ENCODE measurements at places on chromosomes 1 and 21. TPM values are rescaled to one million over a fixed set of nuclear protein-coding genes. Genes with fewer than 3 reads are reported as not detected.

DNA sequence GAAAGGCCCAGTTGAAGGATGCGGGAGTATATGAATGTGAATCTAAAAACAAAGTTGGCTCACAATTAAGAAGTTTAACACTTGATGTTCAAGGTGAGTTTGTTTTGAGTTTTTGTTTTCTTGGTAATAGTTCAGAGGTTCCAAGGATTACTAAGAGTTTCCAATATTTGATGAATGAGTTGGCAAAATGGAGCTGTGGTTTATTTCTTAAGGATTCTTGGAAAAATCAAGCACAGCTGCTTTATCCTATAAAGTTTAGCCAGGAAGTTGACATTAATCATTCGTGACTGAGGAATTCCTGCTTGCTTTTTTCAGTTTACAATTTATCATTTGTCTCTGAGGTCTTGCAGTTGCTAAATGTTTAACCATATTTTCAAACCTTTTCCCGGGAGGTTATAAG lies 15.1 kb downstream of the VCAM1 start:
- H3K27me3 ChIP-seq = no peaks in the 10 kb centered on the region
- no peaks in the 10 kb centered on the region for H3K36me3 ChIP-seq
- no peak for DNase-seq
- H3K4me3 ChIP-seq = no peak overlapping the region
- H3K4me1 ChIP-seq = peaks cover 38% of the 10 kb centered on the region
- peak overlapping the region; percentile 59 for H3K27ac ChIP-seq

DNA sequence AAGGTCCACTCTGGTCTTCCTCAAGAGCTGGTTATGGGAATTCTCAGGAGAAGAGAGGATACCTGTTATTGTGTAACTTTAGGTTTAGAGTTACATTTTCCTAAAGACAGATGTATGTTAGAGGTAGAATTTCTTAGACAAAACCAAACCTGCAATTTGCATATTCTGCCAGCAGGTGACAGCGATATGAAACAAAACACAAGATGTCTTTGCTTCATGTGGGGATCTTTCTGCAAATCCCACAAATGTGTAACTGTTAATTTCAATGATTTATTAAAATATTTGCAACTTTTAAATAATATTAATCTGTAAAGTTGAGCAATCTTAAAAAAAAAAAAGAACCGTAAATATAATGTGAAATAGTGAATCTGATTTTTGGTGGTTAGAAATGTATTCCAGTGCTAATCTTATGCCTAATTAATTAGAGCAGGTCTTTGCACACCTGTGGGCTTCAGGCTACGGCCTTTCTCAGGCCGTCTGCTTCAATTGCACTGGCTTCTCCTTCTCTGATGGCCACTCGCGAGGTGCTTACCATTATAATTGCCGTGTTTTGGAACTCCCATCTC lies 33.4 kb downstream of the FAM78B start:
- DNase-seq = no peak
- H3K36me3 ChIP-seq = no peaks in the 10 kb centered on the region
- peaks cover 2% of the 10 kb centered on the region for H3K27me3 ChIP-seq
- H3K4me1 ChIP-seq = no peaks in the 10 kb centered on the region
- no peak overlapping the region for H3K27ac ChIP-seq

DNA sequence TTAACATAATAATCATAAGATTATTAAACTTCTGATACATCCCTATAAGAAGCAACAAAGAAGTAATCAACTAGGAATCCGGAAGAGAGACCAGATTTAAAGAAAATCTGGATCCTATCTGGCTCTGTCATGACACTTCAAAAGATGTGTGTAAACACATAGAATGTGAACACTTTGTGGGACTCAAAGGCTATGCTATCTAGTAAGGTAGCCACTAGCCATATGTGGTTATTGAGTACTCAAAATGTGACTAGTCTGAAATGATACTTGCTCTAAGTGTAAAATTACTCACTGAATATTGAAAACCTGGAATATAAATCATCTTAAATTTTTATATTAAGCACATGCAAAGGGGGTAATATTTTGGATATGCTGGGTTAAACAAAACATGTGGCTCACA lies 8.7 kb downstream of the FUBP1 start:
- peaks cover 21% of the 10 kb centered on the region for H3K36me3 ChIP-seq
- no peak overlapping the region for H3K27ac ChIP-seq
- no peaks in the 10 kb centered on the region for H3K27me3 ChIP-seq
- H3K4me1 ChIP-seq = peaks cover 34% of the 10 kb centered on the region
- DNase-seq = no peak

GRCh38 chr1:99781798-99782197 lies 15.4 kb upstream of the FRRS1 start:
- peaks cover 26% of the 10 kb centered on the region for H3K27me3 ChIP-seq
- no peak overlapping the region for H3K27ac ChIP-seq
- no peak for DNase-seq
- no peak overlapping the region for H3K4me3 ChIP-seq
- no peaks in the 10 kb centered on the region for H3K4me1 ChIP-seq

GRCh38 chr1:241985787-241986186 lies 13.1 kb downstream of the MAP1LC3C start:
- H3K36me3 ChIP-seq = no peaks in the 10 kb centered on the region
- peaks cover 19% of the 10 kb centered on the region for H3K4me1 ChIP-seq
- no peaks in the 10 kb centered on the region for H3K27me3 ChIP-seq
- no peak for DNase-seq
- H3K4me3 ChIP-seq = no peak overlapping the region

- no peaks in the 10 kb centered on the region for H3K27me3 ChIP-seq
- no peak overlapping the region for H3K27ac ChIP-seq
- H3K4me1 ChIP-seq = peaks cover 8% of the 10 kb centered on the region
- no peaks in the 10 kb centered on the region for H3K36me3 ChIP-seq
- no peak for DNase-seq
Observed at GRCh38 chr21:28257276-28257675, 735.4 kb downstream of the LTN1 start.

- DNase-seq = no peak
- no peak overlapping the region for H3K27ac ChIP-seq
- no peaks in the 10 kb centered on the region for H3K27me3 ChIP-seq
- H3K4me1 ChIP-seq = peaks cover 23% of the 10 kb centered on the region
Observed at GRCh38 chr1:117388328-117388727, 21.1 kb downstream of the MAN1A2 start.

GRCh38 chr1:145845144-145845513 lies 301 bp upstream of the NUDT17 start:
- H3K27me3 ChIP-seq = no peaks in the 10 kb centered on the region
- H3K4me1 ChIP-seq = peaks cover 21% of the 10 kb centered on the region
- no peak for DNase-seq
- no peak overlapping the region for H3K4me3 ChIP-seq
- no peak overlapping the region for H3K27ac ChIP-seq

- H3K27ac ChIP-seq = no peak overlapping the region
- no peak for DNase-seq
- no peak overlapping the region for H3K4me3 ChIP-seq
- no peaks in the 10 kb centered on the region for H3K36me3 ChIP-seq
Observed at GRCh38 chr1:74684301-74684700, 10.7 kb upstream of the ERICH3 start.

DNA sequence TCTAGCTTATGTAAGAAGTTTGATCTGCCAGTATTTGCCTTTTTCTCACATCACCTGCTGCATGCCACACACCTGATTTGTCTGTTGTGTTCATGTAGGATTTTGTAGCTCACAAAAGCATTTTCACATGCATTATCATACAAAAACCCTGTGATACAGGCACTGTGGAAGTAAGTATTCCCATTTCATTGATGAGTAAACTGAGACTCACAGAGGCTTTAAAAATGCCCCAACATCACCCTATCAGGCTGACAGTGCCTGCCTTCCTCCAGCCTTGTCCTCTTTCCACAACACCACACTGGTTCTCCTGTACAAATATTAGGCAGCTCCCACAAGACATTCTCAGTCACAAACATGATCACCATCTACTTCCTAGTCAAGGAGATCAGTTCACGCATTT lies 85.9 kb upstream of the UBE2U start:
- H3K27me3 ChIP-seq = no peaks in the 10 kb centered on the region
- no peak overlapping the region for H3K4me3 ChIP-seq
- peak overlapping the region; percentile 73 for H3K27ac ChIP-seq
- DNase-seq = no peak
- peaks cover 13% of the 10 kb centered on the region for H3K36me3 ChIP-seq

DNA sequence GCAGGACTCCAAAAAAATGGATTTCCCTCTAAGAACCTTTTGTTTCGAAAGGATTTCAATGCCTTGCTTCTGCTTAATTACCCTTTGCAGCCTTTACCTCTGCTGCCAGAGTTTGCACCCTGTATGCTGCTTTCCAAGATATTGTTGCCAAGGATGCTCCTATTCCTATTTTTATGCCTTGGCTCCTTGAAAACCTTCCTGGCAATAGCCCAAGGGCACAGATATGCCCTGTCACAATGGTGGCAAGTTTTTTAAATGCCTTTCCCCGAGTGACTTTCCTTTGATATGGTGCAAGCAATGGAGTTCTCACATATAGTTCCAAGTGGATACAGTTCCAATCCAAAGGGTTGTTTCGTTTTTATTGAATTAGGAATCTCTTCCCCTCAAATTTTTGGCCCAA lies 1983.0 kb downstream of the MRPL39 start:
- H3K4me1 ChIP-seq = no peaks in the 10 kb centered on the region
- no peak overlapping the region for H3K27ac ChIP-seq
- no peak for DNase-seq

- H3K36me3 ChIP-seq = no peaks in the 10 kb centered on the region
- no peak overlapping the region for H3K4me3 ChIP-seq
- H3K27me3 ChIP-seq = peaks cover 2% of the 10 kb centered on the region
Observed at GRCh38 chr1:184647471-184647870, 107.2 kb downstream of the EDEM3 start.

DNA sequence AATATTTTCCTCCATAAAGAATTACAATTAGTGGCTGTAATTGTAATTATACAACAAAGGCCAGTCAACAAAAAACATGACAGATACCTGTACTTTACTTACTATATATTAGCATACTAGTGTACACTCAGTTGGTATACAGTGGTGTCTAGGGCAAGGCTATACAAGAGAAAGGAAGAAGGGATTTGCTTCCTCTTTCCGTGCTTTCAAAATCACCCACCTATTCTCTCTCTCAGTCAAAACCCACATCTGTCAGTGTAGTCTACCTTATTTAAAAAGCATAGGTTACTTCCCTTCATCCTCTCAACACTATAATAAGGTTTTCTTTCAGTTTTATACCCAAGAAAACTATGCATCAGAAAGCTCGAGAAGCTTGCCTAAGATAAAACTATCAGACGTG lies 355.8 kb upstream of the NR5A2 start:
- H3K27ac ChIP-seq = no peak overlapping the region
- no peaks in the 10 kb centered on the region for H3K4me1 ChIP-seq
- H3K36me3 ChIP-seq = no peaks in the 10 kb centered on the region
- peaks cover 43% of the 10 kb centered on the region for H3K27me3 ChIP-seq
- DNase-seq = no peak

GRCh38 chr1:42937836-42938644 lies 20.6 kb downstream of the SLC2A1 start:
- peaks cover 36% of the 10 kb centered on the region for H3K36me3 ChIP-seq
- peak overlapping the region; percentile 67 for H3K27ac ChIP-seq
- H3K27me3 ChIP-seq = no peaks in the 10 kb centered on the region
- peak; percentile 57 for DNase-seq
- H3K4me3 ChIP-seq = no peak overlapping the region

- H3K27me3 ChIP-seq = no peaks in the 10 kb centered on the region
- no peaks in the 10 kb centered on the region for H3K4me1 ChIP-seq
- H3K4me3 ChIP-seq = no peak overlapping the region
- no peaks in the 10 kb centered on the region for H3K36me3 ChIP-seq
- no peak for DNase-seq
Observed at GRCh38 chr21:40568807-40569206, 278.2 kb downstream of the DSCAM start.

- H3K4me3 ChIP-seq = no peak overlapping the region
- H3K27ac ChIP-seq = peak overlapping the region; percentile 79
- no peaks in the 10 kb centered on the region for H3K27me3 ChIP-seq
Observed at GRCh38 chr1:60874718-60875117, 207.6 kb upstream of the NFIA start.

DNA sequence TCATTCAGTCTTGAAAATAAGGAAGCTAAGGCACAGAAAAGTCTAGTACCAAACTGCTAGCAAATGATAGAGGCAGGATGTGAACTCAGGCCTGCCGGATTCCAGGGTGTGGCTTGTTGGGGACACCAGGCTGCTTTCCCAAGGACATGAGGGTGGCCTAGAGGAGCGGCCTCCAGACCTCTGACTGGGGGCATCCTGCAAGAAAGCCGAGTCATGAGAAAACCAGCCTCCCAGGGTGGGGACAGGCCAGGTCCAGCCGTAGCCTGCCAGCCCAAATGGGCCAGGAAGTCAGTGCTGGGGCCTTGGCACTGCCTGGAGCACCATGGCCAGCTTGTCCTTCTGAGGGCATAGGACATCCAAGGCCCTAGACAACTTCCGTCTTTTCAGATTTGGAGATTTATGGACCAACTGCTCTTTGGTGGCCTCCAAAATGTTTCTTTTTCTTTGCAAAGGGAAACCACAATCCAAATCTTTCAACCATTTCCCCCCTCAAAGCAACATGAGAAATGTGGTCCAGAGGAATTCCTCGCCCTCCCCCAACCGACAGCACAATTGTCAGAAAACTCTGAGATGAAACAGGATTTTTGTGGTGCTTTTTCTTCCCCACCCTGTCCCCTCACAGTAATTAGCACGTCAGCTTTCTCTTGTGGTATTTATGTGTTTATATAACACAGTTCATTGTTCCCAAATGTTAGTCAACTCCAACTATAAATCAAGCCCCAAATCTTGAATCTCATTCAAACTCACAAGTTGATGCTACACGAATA lies 212.3 kb downstream of the KAZN start:
- no peak overlapping the region for H3K4me3 ChIP-seq
- no peaks in the 10 kb centered on the region for H3K27me3 ChIP-seq
- DNase-seq = no peak

DNA sequence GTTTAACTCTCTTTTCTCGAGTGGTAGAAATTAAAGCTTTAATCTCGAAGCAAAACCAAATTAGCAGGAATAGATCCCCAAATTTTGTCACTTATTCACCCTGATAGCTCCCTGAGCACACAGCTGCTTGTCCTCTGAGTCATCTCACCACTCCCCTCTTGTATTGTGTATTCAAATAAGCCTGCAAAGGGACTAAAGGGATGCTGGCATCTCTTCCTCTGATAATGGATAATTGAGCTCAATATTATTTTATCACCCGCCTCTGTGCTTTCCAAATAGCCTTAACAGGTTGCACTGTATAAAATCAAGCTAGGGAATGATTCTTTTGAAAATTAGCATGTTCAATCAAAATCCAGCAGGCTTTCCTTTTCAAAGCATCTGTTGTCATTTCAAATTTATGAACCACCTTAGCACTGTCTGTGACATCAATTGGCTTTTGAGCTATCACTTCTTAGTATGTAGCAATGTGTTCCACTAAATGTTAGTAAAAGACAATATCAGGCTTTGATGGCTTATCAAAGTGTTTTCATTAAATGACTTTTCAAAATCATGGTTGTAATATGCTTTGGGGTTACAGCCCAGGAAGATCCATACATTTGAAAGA lies 561.6 kb downstream of the PLA2G4A start:
- DNase-seq = no peak
- H3K27ac ChIP-seq = no peak overlapping the region
- peaks cover 1% of the 10 kb centered on the region for H3K27me3 ChIP-seq
- H3K36me3 ChIP-seq = no peaks in the 10 kb centered on the region

- H3K27ac ChIP-seq = peak overlapping the region; percentile 67
- H3K36me3 ChIP-seq = no peaks in the 10 kb centered on the region
- H3K4me3 ChIP-seq = peak overlapping the region; percentile 93
- H3K27me3 ChIP-seq = no peaks in the 10 kb centered on the region
- H3K4me1 ChIP-seq = peaks cover 39% of the 10 kb centered on the region
Observed at GRCh38 chr1:97918961-97919360, 1.9 kb downstream of the DPYD start.

Gene GPR25
- not detected for total RNA-seq

Gene TRABD2B
- total RNA-seq = 0.90 TPM

Gene LCE1D
- not detected for total RNA-seq

Gene UBL4B
- not detected for total RNA-seq

Data from chondrocyte (in vitro differentiated cells).